ENCODE measurements at places on chromosomes 13 and 19.

DNA sequence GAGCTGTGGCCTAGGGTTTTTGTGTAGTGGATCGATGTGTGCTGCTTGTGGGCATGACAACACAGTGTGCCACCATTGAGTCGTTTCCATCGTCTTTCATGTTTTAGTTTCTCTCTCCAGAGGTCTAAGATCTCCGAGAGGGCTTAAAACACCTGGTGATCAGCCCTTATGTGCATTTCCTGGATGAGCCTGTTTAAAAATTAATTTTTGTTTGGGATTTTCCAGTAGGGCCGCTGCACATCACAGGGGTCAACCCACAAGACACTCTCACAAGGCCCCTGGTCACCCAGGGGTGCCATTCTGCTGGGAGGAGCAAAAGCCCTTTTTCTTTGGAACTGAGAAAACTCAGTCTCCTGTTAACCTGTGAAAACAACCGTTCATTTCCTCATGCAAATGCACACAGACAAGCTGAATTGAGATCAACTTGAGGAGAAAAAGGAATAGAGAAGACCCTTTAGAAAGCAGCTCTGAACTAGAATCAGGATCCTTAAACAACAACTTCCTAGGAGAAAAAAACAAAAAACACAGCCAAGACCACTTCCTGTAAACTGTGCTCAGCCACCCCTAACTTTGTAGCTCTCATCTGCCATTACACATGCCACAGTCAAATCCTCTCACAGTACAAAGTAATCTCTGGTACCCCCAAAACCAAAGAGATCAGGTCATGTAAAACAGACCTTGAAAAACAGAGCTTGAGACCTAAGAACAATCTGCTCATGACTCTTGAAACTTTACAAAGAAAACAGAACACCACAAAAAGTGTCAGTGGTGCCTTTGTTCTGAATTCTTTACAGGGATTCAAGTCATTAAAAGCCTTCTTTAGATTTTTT, 8.3 kb upstream of the MTRF1 start:
- peak; percentile 18 for DNase-seq

- DNase-seq: no peak
Measured at GRCh38 chr19:311813-312261, 20.6 kb upstream of the PLPP2 start.

GRCh38 chr19:11964858-11965645, at the start of gene ZNF763:
Gene ZNF763, plus strand, starts transcription at chr19:11965040. Its CDS starts 169 bp downstream, at chr19:11965209.
- peak; percentile 93 for DNase-seq

- DNase-seq: peak; percentile 98
Measured at GRCh38 chr19:5977785-5978605, at the start of gene RANBP3. Gene RANBP3, minus strand, starts transcription at chr19:5978140. Its CDS starts 58 bp downstream, at chr19:5978082.

DNA sequence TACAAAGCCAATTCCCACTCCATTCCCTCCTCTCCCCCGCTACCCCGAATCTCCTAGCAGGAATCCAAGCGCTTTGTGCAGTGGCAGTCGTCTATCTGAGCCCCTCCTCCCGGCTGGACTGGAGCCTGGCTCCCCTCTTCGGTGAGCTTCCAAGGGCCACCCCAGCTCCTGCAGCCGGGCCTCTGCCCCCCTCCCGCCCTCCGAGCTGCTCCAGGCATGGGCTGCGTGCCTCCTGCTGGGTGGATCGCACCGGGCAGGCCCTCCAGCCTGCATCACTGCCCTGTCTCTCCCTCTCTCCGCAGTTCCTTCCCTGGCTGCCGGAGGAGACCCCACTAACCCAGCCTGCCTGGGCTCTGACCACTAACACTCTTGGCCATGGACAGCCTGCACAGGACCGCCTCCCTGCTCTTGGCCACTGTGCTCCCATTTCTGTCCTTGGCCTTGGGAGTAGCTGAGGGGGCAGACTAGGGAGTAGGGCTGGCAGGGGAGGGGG, 12.9 kb upstream of the LENG8 start:
- no peak for DNase-seq

All from CD4-positive, alpha-beta T cell (primary cell).